Activated CD4-positive, alpha-beta T cell treated with anti-CD3 and anti-CD28 coated beads, Interleukin-2, amount 10 ng/mL, durations not matched to agents 24 days and 14 days (primary cell): ENCODE measurements at places on chromosomes 4 and X. TPM values are rescaled to one million over a fixed set of nuclear protein-coding genes. Genes with fewer than 3 reads are reported as not detected.

DNA sequence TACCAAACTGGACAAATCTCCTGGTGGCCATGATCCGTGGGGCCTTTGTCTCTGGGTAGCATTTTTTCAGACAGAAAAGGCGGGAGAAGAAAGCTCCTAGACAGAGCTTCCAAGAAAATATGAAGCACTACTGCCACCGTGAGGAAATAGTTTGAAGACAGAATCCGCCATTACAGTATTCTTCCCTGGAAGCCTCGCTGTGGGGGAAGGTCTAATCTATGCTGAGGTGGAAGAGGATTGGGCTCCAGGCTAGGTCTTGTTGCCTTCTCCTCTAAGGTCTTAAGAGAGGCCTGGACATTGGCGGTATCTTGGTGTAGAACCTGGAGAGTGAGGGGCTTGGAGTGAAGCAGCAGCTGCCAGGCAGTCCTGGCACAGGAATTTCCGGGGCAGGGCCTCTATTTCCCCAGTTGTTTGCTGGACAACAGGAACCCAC lies 218.9 kb downstream of the OR13H1 start:
- no peak for DNase-seq
- no peak overlapping the region for H3K4me3 ChIP-seq
- H3K36me3 ChIP-seq, result peaks cover 16% of the 10 kb centered on the region
- H3K27ac ChIP-seq, result no peak overlapping the region
- H3K4me1 ChIP-seq, result no peaks in the 10 kb centered on the region

- H3K36me3 ChIP-seq, result no peaks in the 10 kb centered on the region
- H3K27ac ChIP-seq, result no peak overlapping the region
- H3K27me3 ChIP-seq, result no peaks in the 10 kb centered on the region
- H3K4me3 ChIP-seq, result no peak overlapping the region
- no peaks in the 10 kb centered on the region for H3K4me1 ChIP-seq
Measured at GRCh38 chrX:45485719-45486118, 285.0 kb upstream of the DIPK2B start.

GRCh38 chr4:129327637-129328036 lies 231.7 kb downstream of the C4orf33 start:
- no peaks in the 10 kb centered on the region for H3K36me3 ChIP-seq
- no peak overlapping the region for H3K27ac ChIP-seq
- no peak for DNase-seq
- H3K4me3 ChIP-seq, result no peak overlapping the region
- no peaks in the 10 kb centered on the region for H3K4me1 ChIP-seq
- no peaks in the 10 kb centered on the region for H3K27me3 ChIP-seq

DNA sequence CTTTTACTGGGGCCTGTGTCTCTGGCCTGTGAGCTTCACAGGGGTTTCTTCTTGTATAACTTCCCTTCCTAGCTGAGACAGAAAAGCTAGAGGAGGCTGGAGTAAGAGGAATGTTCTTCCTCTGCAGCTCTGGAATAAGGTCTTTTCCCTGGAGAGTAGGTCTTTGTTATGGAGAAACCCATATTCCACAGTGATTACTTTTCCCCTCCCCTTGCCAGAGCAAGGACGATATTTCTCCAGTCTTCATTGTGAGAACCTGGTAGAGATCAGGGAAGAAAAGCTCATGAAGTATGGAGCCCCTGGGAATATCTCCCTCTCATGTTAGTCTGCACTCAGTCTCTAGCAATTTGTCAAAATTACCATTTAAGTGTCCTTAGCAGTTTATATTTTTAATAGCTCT lies 18.7 kb upstream of the GLRB start:
- no peak overlapping the region for H3K4me3 ChIP-seq
- DNase-seq, result no peak
- no peak overlapping the region for H3K27ac ChIP-seq

The BBS12 gene
- 3.8 and 4.7 TPM in 2 replicates for total RNA-seq
